ENCODE measurements at places on chromosomes 7 and 10. TPM values are rescaled to one million over a fixed set of nuclear protein-coding genes. Genes with fewer than 3 reads are reported as not detected.

The ACTL6B gene
- total RNA-seq: not detected

GRCh38 chr7:158996214-158997109, 140.1 kb downstream of the DYNC2I1 start:
- DNase-seq: no peak

- no peak for DNase-seq
These were observed 127.6 kb downstream of the CCNY start for GRCh38 chr10:35463878-35464277.

The CHN2 gene
- 14.1 TPM for total RNA-seq

The VWDE gene
- total RNA-seq: 11.8 TPM

GRCh38 chr10:51358227-51358626, 283.9 kb downstream of the PRKG1 start:
- no peak for DNase-seq

DNA sequence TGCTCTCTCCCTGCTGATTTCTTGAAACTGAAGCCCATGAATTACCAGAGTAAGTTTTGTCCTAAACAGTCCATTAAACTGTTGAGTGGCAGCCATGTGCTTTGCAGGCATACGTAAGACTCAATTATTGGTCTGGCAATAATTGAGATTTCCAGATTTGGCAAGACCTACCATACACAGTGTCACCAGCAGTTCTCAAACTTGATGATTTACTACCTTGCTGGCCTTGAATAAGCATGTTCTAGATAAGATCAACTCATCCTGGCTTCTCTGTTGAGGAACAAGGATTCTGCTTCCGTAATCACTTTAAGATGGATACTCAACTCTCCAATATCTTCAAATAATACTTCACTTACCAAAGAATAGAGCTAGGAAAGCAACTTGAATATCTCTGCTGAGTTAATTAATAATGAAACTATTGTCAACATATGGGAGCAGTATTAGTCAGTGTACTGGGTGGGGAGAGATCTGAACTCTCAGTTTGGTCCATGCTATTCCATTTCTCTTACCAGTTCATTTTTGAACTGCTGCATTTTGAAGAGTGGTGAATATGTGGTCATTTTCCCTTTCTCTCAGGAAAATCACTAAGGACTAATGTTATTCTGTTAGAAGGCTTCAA, 181.4 kb downstream of the IPMK start:
- no peak for DNase-seq

GRCh38 chr10:101287997-101288635, 58.9 kb upstream of the LBX1 start:
- DNase-seq: peak; percentile 92

GRCh38 chr7:116027786-116028185, 2.8 kb downstream of the TFEC start:
- DNase-seq: no peak

DNA sequence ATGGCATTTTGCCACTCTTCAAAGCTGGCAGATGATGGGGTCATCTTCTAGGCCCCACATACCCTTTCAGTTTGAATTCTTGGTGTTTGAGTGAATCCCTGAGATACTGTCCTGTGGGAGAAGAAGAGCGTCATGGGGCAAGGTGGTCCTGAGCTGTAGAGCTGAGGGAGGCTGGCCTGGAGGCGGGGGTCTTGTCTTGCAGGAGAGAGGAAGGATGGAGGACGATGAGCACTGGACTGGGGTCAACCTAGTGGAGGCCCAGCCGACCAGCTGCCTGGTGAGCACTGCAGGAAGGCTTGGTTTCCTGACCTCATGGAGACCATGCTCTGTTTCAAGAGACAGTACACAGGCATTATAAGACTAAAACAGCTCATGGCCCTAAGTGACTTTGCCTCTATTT, 114.6 kb downstream of the TACC2 start:
- DNase-seq: peak; percentile 27

DNA sequence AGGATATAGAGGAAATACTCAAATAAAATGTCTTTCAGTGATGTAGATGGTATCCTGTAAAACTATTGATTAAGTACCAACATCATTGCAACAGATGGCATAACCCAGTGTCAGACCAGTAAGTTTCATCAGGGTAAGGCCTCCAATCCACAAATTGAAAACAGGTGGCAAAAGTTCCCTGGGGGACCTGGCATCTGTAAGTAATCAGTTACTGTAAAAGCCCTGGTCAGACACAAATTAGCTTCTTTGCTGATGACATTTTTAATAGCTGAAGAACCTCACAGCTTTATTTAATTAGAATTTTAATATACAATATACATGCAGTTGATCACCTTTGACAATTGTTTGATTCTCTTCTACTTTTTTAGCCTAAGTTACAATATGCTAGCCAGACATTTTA, 152.5 kb downstream of the PLXDC2 start:
- DNase-seq: no peak

DNA sequence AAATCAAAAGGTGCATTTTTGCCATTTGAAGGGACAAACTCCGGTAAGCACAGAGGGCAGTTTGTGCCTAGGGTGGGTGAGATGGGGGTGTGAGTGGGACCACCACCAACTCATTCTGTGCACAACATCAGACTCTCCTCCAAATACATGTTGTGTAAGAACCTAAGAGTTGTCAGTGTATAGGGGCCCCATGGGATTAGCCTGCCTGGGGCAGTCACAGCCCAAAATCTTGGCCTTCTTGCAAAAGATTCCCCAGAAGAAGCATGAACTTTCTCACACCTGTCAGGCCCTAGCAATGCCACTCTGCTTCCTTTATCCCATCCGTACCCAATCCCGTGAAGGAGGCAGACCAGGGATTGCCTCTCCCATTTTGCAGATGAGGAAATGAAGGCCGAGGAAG, 47.1 kb upstream of the NANOS1 start:
- DNase-seq: peak; percentile 23
